ENCODE measurements at places on chromosomes 13 and 19.

GRCh38 chr13:94674609-94675348, 37.6 kb downstream of the SOX21 start:
- no peak overlapping the region for H3K27ac ChIP-seq
- H3K36me3 ChIP-seq: no peaks in the 10 kb centered on the region
- no peak overlapping the region for H3K4me3 ChIP-seq
- DNase-seq: peak; percentile 78
- H3K27me3 ChIP-seq: no peaks in the 10 kb centered on the region

- H3K4me3 ChIP-seq: peak overlapping the region; percentile 82
- peaks cover 35% of the 10 kb centered on the region for H3K27me3 ChIP-seq
- H3K36me3 ChIP-seq: no peaks in the 10 kb centered on the region
- peak overlapping the region; percentile 93 for H3K27ac ChIP-seq
- peaks cover 26% of the 10 kb centered on the region for H3K4me1 ChIP-seq
- peak; percentile 82 for DNase-seq
Observed at GRCh38 chr19:3047496-3048189, 14.7 kb downstream of the TLE5 start.

GRCh38 chr13:86098511-86098910, 299.3 kb upstream of the SLITRK6 start:
- no peak for DNase-seq
- no peaks in the 10 kb centered on the region for H3K36me3 ChIP-seq
- H3K4me1 ChIP-seq: no peaks in the 10 kb centered on the region
- no peak overlapping the region for H3K27ac ChIP-seq
- no peaks in the 10 kb centered on the region for H3K27me3 ChIP-seq
- H3K4me3 ChIP-seq: no peak overlapping the region

DNA sequence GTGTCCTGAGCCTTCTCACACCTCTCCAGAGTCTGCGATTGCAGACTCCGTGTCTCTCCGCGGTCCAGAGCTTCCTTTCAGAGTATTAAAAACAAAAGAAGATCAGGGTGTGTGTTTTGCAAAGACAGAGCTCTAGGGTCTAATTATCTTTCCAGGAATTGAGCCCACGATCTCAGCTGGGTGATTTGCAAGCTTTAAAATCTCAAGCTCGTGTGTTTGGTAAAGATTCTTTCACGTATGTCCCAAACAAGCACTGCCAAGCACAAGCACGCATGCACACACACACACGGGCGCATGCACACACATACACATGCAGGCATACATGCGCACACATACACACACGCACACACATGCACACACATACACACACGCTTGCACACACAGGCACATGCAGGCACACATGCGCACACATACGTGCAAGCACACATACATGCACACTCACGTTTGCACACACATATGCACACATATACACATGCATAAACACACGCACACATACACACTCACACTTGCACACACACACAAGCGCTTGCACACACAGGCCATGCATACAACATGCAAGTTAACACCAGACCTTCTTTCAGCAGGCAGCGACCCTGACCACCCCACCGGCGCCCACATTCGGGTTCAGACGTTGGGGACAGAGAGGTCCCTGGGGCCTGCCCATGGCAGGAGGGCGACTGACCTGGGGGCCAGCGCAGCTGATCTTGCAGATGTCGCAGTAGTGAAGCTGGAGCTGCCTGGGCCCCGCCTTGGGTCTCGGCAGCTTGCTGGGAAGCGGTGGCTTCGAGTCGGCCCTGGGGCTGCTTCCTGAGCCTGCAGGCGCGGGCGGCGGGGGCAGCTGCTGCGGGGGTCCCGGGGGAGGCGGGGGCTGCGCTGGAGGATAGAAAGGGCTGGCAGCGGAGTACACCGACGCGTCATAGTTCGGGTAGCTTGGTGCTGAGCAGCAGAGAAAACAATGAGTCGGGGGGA, 37.9 kb downstream of the ZFR2 start:
- H3K4me3 ChIP-seq: no peak overlapping the region
- H3K27ac ChIP-seq: no peak overlapping the region
- H3K27me3 ChIP-seq: no peaks in the 10 kb centered on the region

DNA sequence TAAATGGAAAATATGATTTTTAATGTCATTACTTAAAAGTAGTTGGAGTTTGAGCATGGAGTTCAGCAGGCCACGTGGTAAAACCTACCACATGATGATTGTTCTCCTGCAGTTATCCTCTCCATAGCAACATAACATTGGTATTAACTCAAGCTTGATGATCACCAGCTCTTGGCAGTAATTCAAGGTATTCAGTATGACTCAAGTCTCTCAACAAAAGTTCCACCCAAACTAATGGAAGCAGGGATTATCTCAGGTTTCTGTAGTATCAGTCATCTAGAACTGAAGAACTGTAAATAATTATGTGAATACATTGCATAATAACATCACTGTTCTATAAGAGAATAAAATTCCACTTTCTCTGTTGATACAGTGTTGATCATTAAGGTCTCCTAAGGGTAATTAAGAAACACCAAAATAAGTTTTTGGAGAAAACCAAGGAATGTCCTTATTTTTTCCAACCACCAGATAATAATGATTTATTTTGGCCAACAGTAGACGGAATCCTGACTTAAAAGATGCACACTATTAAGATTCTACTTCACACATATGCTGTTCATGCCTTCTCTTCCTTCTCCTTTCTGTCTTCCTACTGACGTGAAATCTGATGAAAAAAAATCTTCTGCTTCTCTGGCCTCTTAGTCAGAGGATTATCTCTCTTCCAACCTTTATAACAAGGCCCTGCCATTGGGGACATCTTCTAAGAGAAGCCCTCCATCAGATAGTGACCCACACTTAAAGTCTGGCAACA, 1092.3 kb downstream of the EFNB2 start:
- H3K27ac ChIP-seq: no peak overlapping the region
- no peaks in the 10 kb centered on the region for H3K27me3 ChIP-seq
- H3K4me1 ChIP-seq: no peaks in the 10 kb centered on the region
- no peak overlapping the region for H3K4me3 ChIP-seq
- no peak for DNase-seq

DNA sequence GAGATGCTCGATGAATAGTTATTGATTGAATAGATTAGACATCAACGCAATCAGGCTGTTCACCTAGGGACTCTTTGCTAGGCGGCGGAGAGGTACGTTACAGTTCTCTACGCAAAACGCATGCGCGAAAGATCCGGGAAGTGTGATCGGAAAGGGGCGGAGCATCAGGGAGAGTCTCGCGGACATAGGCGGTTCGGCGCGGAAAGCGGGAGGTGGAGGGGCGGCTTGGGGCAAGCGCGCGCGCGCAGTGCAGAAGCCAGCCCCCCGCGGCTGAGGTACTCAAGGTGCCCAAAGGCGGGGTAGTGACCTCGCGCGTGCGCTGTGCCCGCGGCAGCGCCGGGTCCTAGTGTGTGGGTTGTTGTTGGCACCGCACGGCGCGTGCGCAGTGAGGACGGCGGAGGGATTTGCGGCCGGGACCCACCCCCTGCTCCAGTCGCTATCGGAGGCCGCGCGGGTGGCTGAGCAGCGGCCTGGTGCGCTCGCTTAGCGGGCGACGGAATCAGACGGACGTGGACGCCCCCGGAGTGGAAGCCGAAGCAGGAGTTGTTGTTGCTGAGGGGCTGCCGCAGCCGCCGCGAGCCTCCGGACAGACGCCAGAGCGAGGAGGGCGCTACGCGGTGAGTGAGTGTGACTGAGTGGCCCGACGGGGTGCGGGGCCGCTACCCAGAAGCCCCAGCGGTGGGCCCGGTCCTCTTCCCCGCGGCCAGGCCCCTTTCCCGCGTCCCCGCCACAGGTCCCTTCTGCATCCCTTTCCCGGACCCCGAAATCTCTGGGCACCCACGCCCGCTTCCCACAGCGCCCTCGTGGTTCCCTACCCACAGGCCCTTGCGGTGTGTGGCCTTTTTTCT, at the start of gene SNRNP70:
Gene SNRNP70 (plus strand): TSS at position 432 of the 848 bp plus-strand sequence. CDS start 964 bp downstream, outside the sequence.
- DNase-seq: peak; percentile 99
- H3K4me3 ChIP-seq: peak within 1 kb of the TSS; percentile 96
- peaks cover 16% of the 10 kb centered on the region for H3K27me3 ChIP-seq
- peak within 1 kb of the TSS; percentile 99 for H3K27ac ChIP-seq
- H3K4me1 ChIP-seq: peaks cover 17% of the 10 kb centered on the region

- DNase-seq: peak; percentile 55
- peaks cover 9% of the 10 kb centered on the region for H3K27me3 ChIP-seq
- no peaks in the 10 kb centered on the region for H3K36me3 ChIP-seq
- H3K4me1 ChIP-seq: peaks cover 35% of the 10 kb centered on the region
- peak overlapping the region; percentile 81 for H3K4me3 ChIP-seq
Observed at GRCh38 chr19:32041681-32042292, 303.6 kb upstream of the ZNF507 start.

DNA sequence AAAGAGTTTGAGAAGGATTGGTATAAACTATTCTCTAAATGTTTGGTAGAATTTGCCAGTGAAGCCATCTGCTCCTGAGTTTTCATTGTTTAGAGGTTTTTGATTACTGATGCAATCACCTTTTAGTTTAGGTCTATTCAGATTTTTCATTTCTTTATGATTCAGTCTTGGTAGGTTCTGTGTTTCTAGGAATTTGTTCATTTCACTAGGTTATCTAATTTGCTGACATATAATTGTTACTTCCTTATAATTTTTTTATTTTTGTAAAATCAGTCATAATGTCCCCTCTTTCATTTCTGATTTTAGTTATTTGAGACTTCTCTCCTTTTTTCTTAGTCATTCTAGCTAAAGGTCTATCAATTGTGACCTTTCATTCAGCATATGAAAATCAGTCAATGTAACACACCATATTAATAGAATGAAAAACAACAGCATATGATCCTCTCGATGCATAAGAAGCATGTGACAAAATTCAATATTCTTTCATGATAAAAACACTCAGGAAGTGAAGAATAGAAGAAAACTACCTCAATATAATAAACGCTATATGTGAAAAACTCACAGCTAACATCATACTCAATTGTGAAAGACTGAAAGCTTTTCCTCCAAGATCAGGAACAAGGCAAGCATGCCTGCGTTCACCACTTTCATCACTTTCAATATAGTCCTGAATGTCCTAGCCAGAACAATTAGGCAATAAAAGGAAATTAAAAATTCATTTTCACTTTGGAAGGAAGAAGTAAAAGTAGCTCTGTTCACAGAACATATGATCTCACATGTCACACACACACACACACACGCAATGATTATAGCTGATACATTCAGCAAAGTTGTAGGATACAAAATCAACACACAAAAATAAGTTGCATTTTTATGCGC, 149.1 kb downstream of the COG6 start:
- H3K36me3 ChIP-seq: peaks cover 13% of the 10 kb centered on the region
- H3K4me1 ChIP-seq: peaks cover 31% of the 10 kb centered on the region
- no peak overlapping the region for H3K27ac ChIP-seq
- DNase-seq: no peak
- H3K4me3 ChIP-seq: no peak overlapping the region
- H3K27me3 ChIP-seq: no peaks in the 10 kb centered on the region

- H3K4me3 ChIP-seq: no peak overlapping the region
- peak overlapping the region; percentile 0 for H3K27ac ChIP-seq
- H3K36me3 ChIP-seq: peaks cover 70% of the 10 kb centered on the region
- peak; percentile 54 for DNase-seq
Observed at GRCh38 chr19:42199440-42200115, 17.9 kb downstream of the DEDD2 start.

DNA sequence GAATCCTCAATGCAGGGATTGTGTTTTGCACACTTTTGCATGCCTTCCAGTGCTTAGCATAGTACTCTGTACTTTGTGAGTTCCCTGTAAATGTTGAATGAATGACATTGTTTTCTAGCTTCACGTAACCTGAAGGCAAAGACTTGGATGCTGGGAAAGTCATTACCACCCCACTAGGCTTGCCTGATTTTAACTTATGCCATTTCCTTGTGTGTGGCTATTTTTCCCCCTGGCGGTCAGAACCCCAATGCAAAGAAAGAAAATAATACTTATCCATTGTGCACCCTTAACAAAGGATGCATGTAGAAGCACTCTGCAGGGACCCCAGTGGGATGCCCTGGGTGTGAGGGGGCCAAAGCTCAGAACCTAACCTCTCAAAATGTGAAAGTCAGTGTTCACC, 1.2 kb upstream of the ENOX1 start:
- peaks cover 60% of the 10 kb centered on the region for H3K27me3 ChIP-seq
- no peak overlapping the region for H3K27ac ChIP-seq
- no peaks in the 10 kb centered on the region for H3K36me3 ChIP-seq
- peak overlapping the region; percentile 72 for H3K4me3 ChIP-seq
- peaks cover 19% of the 10 kb centered on the region for H3K4me1 ChIP-seq
- DNase-seq: peak; percentile 20

- H3K27me3 ChIP-seq: peaks cover 7% of the 10 kb centered on the region
- peaks cover 22% of the 10 kb centered on the region for H3K4me1 ChIP-seq
- H3K36me3 ChIP-seq: no peaks in the 10 kb centered on the region
- no peak overlapping the region for H3K27ac ChIP-seq
Observed at GRCh38 chr13:51000061-51000460, 90.5 kb downstream of the RNASEH2B start.

DNA sequence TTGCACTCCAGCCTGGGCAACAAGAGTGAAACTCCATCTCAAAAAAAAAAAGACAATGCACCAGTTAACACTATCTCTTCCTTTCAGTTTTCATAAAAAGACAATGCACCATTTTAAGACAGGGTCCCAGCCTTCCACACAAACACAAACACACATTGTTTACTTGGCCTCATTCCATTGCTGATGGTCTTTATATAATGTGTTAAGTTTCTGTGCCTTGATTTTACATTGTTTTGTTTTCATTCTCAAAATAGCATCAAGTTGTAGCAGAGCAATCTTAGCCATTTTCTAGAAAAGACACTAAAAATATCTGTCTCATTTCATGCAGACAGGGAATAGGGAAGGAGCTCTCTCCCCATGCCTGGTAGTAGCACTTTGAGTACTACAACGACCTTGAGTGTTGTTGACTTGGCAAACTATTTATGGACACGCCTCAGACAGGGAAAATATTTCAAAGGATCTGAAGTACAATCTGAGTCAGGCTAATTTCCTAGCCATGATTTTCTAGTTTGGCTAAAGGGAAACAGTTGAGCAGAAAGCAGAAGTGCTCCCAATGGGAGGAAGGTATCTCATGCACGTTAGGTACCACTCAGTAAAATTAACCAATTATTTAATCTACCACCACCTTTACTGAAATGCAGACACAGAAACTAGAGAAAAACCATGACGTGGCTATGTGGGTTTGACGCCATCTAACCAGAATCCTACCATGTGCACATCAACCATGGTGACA, 120.6 kb downstream of the ABCC4 start:
- H3K36me3 ChIP-seq: peaks cover 3% of the 10 kb centered on the region
- no peak for DNase-seq
- no peaks in the 10 kb centered on the region for H3K27me3 ChIP-seq
- no peak overlapping the region for H3K4me3 ChIP-seq
- no peak overlapping the region for H3K27ac ChIP-seq

- H3K4me3 ChIP-seq: peak overlapping the region; percentile 60
- peaks cover 27% of the 10 kb centered on the region for H3K36me3 ChIP-seq
- peak; percentile 82 for DNase-seq
- H3K27me3 ChIP-seq: peaks cover 20% of the 10 kb centered on the region
- no peak overlapping the region for H3K27ac ChIP-seq
Observed at GRCh38 chr19:19134687-19135158, 3.6 kb downstream of the TMEM161A start.

Data from WTC11 (cell line).